ENCODE measurements at places on chromosomes 2 and 18.

DNA sequence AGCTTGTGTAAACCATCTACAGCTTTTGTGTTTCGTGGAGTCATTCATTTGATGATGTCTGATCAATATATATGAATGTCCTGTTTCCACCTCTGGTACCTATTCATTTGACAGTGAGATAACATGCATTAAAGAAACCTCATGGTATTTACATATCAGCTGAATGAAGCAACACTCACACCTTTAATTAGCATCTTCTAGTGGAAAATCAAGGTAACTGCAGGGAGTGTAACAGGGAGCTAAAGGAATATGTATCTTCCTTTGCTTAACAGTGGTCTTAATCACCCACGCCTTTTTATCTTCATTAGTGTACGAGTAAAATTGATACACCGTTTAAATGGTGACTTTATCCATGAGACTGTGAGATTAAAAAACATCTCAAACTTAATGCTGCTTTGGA is 15.6 kb downstream of the SLC39A10 start:
- DNase-seq, result peak; percentile 28

- no peak for DNase-seq
Observed at GRCh38 chr2:80467262-80467811, 162.8 kb upstream of the LRRTM1 start.

DNA sequence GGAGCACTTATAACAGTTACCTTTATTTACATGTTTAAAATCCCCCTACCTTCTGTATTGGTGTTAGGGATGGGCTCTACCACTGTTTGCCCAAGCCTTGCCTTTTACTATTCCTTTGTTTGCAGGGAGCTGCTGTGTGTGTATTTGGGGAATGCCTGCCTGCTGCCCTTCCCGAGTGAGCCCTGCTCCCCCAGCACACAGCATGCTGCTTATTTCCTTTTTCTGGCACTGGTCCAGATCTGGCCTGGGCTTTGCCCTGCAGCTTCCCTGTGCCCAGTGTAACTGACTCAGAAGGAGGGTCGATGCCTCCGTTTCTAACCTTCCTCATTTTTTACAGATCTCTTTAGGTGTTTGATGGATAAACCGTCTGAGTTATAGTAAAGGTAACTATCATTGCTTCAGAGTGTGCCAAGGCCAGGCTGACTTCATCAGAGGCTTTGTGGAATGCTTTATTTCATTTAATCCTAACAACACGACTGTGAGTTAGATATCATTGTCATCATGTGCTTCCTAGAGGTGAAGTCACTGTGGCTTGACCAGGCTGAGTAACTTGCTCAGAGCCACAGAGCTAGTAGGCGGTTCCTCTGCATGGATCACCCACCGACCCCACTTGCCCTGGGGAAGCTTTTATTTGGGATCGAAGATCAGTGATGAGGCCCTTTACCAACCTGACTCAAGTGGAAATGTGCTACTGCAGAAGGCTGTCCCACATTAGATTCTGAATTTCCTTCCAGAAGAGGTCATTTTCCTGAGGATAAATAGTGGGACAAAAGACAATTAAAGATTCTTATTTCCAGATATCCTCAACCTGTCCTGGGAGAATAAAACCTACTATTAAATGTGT is 238.8 kb downstream of the ZNF407 start:
- DNase-seq, result peak; percentile 27

GRCh38 chr2:158321264-158321663 is 135.3 kb downstream of the CCDC148 start:
- DNase-seq, result no peak

GRCh38 chr2:45391866-45392265 is 219.2 kb downstream of the SRBD1 start:
- no peak for DNase-seq

GRCh38 chr18:51561821-51562220 is 364.3 kb upstream of the MEX3C start:
- DNase-seq, result no peak

- no peak for DNase-seq
Observed at GRCh38 chr2:154554046-154554445, 144.4 kb upstream of the KCNJ3 start.

GRCh38 chr2:11870064-11870463 is 123.6 kb downstream of the LPIN1 start:
- DNase-seq, result no peak

- DNase-seq, result no peak
Observed at GRCh38 chr2:85647823-85648526, 20.0 kb downstream of the SFTPB start.

DNA sequence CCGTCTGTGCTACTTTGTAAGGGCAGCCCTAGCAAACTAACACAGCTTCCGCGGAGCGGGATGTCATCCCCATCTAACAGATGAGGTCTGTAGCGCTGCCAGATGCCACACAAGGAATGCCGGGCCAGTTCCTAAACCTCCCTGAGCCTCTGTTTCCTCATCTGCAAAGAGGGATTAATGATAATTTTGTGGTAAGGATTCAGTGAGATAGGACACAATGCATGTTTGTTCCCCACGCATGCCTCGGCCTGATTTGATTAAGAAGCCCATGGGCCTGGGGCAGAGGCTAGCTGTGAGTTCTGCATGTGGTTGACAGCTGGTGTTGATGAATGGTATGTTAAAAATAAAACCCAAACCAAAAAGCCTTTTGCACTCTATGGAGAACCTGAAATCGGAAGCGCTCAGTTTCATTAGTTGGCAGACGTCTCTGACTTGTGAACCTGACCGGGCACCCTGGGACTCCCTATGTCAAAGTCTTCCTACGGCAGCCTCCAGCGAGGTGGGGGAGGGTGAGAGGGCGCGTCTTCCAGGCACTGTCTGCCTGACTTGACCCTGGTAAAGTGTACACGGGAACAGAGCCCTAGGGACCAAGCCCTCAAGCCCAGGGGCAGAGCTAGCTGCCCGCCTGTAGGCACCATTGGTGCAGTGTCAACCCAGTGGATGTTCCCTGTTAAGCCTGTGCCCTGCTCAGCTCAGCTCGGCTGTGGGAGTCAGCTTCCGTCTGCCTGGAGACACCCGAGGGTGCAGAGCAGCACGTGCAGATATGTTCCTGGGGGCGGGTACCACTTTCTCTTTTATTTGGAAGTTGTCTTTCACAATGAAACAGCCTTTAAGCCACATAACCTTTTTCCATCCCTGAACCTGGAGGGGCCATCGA is 14.8 kb upstream of the INHBB start:
- no peak for DNase-seq

DNA sequence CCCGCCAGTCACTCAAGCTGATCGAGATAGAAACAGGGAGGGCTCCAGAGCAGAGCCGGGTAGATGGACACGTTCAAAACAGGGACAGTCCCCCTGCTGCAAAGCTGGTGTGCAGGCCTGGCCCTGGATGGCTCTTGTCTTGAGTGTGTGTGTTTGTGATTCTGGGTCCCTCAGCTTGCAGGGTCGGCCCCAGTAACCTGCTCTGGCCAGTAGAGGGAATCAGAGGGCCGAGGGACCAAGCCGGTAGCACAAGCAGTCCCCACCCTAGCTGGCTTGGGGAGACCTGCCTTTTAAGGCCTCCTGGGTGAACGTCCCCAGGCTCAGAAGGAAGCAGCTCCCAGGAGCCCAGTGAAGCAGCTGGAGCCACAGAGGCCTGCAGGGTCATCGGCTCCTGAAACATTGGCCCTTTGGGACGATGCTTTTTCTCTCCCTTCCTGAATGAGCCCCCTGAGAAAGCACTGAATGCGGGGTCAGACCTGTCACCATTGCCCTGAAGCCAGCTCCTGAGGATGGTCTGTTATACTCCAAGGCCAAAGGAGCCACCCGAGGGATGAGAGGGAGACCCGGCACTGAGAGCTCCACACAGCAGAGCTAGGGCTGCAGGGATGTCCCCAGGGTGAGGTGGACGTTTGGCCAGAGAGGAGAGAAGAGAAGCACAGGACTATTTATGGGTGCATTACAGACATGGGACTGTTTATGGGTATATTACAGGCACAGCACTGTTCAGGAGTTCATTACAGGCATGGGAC is 15.4 kb upstream of the MLPH start:
- peak; percentile 87 for DNase-seq

DNA sequence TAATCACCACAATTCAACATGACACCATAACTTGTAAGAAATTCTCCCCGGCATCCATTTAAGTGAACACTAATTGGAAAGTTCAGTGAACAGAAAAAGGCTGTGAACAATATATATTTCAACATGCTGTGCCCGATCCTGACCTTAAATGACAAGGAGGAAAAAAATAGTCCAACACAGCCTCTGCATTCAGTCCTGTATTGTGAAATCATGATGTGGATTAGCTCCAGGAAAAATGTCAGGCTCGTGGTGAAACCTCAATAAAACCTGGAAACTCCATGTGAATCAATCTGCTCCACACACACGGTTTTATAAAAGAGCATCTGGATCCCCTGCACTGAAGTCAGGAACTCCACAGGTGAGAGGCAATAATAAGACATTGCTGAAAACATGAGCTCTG is 145.4 kb upstream of the SPOPL start:
- DNase-seq, result no peak

DNA sequence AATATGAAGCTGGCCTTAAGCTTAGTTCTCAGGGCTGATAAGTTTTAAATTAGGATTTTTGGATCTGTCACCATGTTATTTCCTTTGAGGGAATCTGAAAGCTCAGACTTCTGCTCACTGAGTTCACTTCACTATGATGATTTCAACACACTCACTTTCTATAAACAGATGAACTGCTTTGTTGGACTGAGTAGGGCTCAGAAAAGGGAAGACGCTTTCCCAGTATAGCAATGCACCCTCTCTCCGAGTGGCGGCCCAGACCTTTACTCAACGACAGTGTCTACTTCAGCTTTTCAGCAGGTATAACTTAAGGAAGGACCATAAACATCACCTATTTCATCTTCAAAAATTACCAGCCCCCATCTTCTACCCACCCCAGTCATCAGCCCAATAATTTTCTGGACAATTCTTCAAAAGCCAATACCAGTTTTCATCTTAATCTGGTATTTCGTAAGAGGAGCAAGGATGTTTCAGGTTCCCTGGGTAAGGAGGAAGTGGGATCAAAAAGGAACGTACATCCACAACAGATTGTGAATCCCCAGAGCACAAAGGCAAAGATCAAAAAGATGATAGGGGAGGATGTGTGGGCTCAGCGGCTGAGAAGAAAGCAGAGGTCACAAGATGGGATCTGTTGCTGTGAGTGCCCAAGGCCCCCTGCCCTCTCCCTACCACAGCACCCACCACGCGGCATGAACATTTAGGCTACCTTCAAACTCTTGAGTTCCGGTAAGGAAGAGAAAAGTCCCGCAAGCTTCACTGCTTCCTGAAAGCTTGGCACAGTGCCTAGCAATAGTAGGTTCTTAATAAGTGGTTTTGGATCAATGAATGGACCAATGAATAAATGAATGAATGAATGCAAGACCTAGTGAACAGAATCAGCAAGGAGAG is 41.9 kb downstream of the LPIN2 start:
- no peak for DNase-seq

DNA sequence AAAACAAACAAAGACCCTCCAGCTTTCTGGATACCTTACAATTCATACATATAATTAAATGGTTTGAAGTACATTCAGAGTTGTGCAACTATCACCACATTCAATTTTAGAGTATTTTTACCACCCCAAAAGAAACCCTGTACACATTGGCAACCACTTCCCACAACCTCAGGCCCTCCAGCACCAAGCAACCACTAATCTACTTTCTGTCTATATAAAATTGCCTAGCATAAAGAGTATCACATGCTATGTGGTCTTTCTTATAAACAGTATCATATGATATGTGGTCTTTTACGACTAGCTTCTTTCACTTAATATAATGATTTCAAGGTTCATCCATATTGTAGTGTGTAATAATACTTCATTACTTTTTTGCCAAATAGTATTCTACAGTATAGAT is 7.3 kb downstream of the IER3IP1 start:
- no peak for DNase-seq

GRCh38 chr2:92072461-92073035 is 2798.7 kb upstream of the TEKT4 start:
- DNase-seq, result peak; percentile 0

- no peak for DNase-seq
Observed at GRCh38 chr2:45085487-45085886, 76.2 kb upstream of the SIX2 start.

GRCh38 chr18:56709463-56709862 is 58.3 kb downstream of the WDR7 start:
- DNase-seq, result peak; percentile 22

DNA sequence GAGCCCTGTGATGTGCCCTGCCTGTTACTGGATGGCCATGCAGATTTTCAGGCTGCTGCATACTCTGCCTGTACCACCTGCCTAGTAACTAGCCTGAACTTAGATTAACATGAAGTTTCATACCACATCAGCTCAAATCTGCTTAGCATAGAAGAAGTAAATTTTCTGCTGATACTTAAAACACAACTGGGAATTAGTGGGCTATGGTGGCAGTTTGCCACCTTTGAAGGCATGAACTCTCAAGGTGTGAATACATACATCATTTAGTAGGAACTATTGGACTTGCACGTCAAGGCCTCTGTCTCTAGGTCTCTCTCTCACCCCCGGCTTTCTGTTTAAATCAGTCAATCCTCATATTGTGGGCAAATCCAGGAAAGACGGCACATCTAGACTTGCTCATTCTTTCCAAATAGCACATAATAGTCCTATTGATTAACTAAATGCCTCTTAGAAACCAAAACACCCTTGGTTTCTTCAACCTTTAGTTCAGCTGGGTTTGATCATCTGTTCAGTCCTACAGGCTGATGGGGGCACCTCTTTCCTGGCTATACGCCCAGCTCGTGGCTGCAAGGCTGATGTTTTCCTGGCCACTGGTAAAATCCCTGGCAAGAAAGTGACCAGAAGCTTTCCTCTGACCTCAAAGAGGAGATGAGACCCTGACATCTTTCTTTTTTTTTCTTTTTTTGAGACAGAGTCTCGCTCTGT is 58.4 kb downstream of the ALPK2 start:
- DNase-seq, result no peak

- DNase-seq, result no peak
Observed at GRCh38 chr2:54894467-54894866, 155.8 kb downstream of the RTN4 start.

DNA sequence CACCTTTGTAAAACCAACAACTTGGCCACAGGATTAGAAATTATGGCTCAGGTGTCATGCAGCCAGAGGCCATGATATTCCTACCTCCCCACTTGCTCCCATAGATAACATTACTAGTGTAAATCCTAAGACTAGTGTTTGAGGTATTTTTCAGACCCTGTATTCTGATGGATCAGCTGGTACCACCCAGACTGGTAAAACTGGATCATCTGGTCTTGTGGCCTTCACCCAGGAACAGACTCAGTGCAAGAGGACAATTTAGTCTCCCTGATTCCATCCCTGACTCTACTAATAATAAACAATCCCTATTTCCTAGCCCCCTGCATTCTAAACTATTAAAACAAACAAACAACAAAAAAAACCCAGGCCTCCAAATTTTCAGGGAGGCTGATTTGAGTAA is 121.0 kb downstream of the ALPK2 start:
- DNase-seq, result no peak

DNA sequence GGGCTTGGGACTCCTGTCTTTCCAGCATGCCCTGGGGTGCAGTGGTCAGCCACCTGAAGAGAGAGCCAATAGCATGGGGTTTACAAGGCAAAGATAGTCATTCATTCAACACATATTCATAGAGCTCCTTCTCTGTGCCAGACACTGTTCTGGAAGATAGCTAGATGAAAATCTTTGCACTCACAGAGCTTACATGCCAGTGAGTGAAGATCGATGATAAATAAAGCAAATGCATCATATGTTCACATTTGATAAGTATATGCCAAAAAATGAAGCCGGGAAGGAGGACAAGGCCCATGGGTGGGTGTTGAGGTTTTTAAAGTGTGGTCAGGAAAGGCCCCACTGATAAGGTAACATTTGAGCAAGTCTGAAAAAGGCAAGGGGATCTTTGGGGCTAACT is 130.8 kb upstream of the CDCA7 start:
- no peak for DNase-seq
